ENCODE measurements at places on chromosomes 7 and 10.

- no peak for DNase-seq
These were observed 9.2 kb downstream of the ANXA7 start for GRCh38 chr10:73404690-73405089.

DNA sequence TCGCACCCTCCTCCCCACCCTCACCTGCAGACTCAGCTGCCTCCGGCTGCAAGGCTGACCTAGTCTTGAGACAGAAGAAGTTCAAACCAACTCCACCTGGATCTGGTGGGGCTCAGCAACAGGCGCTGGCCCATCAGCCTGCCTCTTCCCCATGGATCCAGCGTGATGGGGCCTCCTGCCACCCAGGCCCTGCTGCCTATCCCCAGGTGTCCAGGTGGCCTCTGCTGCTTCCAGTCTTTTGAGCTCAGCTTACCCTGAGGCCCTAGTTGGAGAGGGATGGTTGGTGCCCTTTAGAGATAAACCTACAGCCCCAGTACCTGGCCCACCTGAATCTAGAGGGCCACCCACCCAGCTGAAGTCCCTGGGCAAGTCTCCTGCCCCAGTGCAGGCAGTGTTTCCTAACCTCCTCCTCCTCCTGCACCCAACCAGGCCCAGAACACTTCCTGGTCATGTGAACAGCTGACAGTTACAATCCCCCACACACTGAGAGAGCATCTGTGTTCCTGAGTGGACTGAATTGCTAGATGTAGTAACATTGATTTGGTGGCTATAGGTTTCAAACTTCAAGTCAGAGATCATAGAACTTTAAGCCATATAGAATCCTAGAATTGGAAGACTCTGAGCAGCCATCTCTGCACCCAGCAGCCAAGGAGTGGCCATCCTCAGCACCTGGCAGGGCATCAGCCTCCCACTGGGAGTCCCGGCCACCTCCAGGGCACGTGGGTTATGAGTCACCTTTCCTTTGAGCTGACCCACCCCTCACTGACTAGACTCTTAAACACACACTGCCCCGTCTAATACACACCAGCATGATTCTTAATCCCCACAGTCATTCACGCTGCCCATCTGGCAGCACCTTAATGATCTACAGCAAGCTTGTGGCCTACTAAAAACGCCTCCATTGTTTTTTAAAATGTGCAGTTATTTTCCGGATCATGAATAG is 51.9 kb downstream of the ALOX5 start:
- no peak for DNase-seq

DNA sequence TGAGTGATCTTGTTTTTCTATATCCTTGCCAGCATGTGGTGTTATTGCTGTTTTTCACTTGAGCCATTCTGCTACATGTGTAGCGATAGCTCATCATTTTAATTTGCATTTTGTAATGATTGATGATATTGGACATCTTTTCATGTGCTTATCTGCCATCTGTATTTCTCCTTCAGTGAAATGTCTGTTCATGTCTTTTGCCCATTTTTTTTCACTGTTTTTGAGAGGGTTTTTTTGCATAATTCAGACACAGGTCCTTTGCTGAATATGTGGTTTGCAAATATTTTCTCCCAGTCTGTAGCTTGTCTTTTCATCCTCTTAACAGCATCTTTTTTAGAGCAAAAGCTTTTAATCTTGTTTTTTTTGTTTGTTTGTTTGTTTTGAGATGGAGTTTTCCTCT is 3.7 kb upstream of the PMPCB start:
- no peak for DNase-seq

GRCh38 chr10:97506199-97506991 is 7.7 kb downstream of the UBTD1 start:
- no peak for DNase-seq

GRCh38 chr7:84162125-84162524 is 32.5 kb downstream of the SEMA3A start:
- no peak for DNase-seq

DNA sequence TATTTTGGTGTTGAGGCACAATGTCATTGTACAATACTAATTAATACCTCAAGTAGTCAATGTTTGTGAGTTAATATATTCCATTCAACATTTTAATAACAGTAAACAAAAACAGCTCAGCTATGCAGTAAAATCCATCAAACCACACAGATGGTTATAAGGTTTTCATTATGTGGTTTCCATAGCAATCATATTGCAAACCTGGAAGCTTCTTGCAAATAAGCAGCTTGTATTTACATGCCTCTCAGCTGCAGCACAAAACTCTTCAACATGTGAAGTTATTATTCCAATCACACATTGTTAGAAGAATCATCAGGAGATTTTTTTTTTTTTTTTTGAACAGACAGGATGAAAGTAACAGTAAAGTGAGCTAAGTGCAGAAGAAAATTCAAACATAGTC is 170.2 kb downstream of the SKAP2 start:
- DNase-seq = no peak

- DNase-seq = no peak
These were observed 13.1 kb upstream of the PDK4 start for GRCh38 chr7:95609277-95609971.

- DNase-seq = no peak
These were observed 12.1 kb upstream of the SYPL1 start for GRCh38 chr7:106124186-106124585.
